ENCODE measurements at places on chromosomes 13 and 19. TPM values are rescaled to one million over a fixed set of nuclear protein-coding genes. Genes with fewer than 3 reads are reported as not detected.

Gene IGFL3
- total RNA-seq: not detected

Gene PSG3
- total RNA-seq: not detected

Gene MBD3L2
- not detected for total RNA-seq

Gene CFAP97D2
- total RNA-seq: not detected

Gene ZNF540
- not detected for total RNA-seq

Gene OR7G2
- not detected for total RNA-seq

Gene VSIG10L
- total RNA-seq: 8.5 TPM

Gene LGALS14
- total RNA-seq: not detected

Gene ANO8
- 1.6 TPM for total RNA-seq

Gene SSC5D
- 0.77 TPM for total RNA-seq

Gene CACNG6
- total RNA-seq: 12.1 TPM

Gene ASPDH
- total RNA-seq: not detected

Gene KLF1
- not detected for total RNA-seq

Gene ZNF534
- not detected for total RNA-seq

Gene ADGRE3
- not detected for total RNA-seq

Gene HNRNPA1L2
- 8.0 TPM for total RNA-seq

Gene ZNF667
- total RNA-seq: not detected

Gene GJB6
- not detected for total RNA-seq

Gene B3GNT8
- not detected for total RNA-seq

Gene NLRP7
- total RNA-seq: not detected

Gene DCT
- total RNA-seq: not detected

Gene CYP4F11
- total RNA-seq: 5.6 TPM

Gene CEACAM6
- total RNA-seq: 23.4 TPM

Gene TMEM221
- total RNA-seq: 0.74 TPM

Gene SIGLEC10
- not detected for total RNA-seq

Gene CEACAM8
- total RNA-seq: not detected

Gene ZNF528
- total RNA-seq: 0.19 TPM

Gene EFNA2
- total RNA-seq: 2.9 TPM

Gene KCNN1
- 0.95 TPM for total RNA-seq

Gene IGLON5
- not detected for total RNA-seq

Gene RXFP2
- total RNA-seq: not detected

Gene NBEA
- 1.7 TPM for total RNA-seq

Gene FFAR2
- total RNA-seq: not detected

Gene DMPK
- total RNA-seq: 57.5 TPM

Gene LONP1
- 63.2 TPM for total RNA-seq

Gene C19orf67
- not detected for total RNA-seq

Gene FAM83E
- total RNA-seq: 0.36 TPM

Gene MEIOSIN
- not detected for total RNA-seq

All from A549 treated with ZK216348 at 1 μM for 4 hours (cell line).